ENCODE measurements at places on chromosomes 1 and 21.
A peak's percentile ranks its signal among the peaks of the same experiment; 100 is the strongest.

GRCh38 chr1:93554883-93555872, 107.3 kb downstream of the FNBP1L start:
- no peak for DNase-seq

- DNase-seq: no peak
These were observed 26.8 kb downstream of the SZRD1 start for GRCh38 chr1:16393570-16394521.

- DNase-seq: no peak
These were observed 53.7 kb downstream of the SLX9 start for GRCh38 chr21:44993321-44994046.

- DNase-seq: peak; percentile 14
These were observed 3.2 kb upstream of the CELSR2 start for GRCh38 chr1:109246141-109246551.

DNA sequence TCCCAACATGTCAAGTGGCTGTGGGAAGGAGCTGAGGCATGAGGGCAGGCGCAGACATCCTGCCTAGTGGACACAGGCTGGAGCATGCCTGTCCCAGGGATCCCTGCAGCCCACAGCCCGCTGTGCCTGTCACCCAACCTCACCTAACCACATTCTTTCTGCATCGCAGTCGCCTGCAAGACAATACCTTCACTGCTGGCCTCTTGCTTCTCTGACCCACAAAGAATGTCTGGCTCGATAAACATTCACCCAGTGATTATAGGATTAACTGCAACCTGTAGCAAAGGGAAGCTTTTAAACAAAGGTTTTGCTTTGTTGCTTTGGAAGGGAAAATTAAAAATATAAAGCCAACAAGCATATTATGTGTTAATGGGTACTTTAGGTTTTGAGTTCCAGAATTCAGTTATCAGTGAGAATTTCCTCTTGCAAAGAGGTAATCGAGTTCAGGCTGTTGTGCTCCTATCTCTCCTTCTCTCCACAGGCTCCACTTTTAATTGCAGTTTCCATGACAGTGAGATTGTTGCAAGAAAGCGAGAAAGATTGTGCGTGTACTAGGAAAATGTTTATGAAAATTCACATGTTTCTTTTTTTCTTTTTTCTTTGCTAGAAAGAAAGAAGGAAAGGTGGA, 40.0 kb upstream of the ZNF648 start:
- no peak for DNase-seq

DNA sequence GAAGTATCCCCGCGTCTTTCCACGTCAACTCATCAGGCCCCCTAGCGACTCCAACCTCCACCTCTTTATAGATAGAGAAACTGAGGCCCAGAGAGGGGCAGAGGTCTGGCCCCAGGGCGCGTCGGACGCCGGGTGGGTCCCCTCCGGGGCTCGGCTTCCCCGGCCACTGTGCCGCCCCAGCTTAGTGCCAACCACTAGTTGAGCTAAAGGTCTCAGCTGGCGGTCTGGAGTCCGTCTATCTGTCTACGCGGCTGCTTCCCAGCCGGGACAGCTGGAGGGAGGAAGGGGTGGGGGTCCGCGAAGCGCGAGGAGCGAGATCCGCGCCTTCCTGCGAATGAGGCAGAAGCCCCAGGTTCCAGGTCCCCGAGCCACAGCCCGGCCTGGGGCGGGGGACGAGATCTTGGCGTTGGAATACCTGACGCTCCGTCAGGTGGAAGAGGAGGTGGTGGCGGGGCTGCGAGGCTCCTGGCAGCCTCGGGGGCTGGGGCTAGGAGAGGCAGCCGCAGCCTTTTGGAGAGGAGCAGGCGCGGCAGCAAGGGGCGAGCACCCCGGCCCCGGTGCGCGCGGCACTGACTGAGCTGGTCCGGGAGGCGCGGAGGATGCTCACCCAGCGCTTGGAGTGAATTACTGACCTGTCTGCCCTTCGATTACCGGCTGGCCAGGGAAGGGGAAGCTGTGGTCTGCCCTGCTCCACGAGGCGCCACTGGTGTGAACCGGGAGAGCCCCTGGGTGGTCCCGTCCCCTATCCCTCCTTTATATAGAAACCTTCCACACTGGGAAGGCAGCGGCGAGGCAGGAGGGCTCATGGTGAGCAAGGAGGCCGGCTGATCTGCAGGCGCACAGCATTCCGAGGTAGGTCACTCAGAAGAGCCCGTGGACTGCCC, 937 bp downstream of the PODN start:
- no peak for DNase-seq
